ENCODE measurements at places on chromosomes 6 and 20.

DNA sequence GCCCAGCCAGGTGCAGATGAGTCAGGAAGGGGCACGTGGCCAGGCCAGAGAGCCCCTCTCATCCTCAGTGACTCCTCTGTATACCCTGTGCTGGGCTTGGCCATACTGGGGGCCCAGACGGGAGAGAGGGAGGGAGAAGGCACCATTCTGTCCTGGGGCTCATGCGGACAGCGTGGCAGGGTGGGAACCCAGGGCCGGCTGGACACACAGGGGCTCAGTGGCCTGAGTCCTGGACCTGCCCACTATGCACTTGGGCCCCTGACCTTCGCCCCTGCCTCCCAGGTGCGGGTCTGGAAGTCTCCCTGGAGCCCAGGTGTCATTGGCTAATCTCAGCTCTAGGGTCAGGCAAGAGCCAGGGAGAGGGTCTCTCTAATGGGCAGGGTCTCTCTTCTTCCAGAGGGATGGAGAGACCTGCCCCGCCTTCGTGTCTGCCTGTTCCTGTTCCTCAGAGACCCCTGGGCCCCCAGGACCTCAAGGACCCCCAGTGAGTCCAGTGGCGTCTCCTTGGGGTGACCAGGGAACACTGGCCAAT is 27.7 kb downstream of the COL20A1 start:
- no peak for DNase-seq

DNA sequence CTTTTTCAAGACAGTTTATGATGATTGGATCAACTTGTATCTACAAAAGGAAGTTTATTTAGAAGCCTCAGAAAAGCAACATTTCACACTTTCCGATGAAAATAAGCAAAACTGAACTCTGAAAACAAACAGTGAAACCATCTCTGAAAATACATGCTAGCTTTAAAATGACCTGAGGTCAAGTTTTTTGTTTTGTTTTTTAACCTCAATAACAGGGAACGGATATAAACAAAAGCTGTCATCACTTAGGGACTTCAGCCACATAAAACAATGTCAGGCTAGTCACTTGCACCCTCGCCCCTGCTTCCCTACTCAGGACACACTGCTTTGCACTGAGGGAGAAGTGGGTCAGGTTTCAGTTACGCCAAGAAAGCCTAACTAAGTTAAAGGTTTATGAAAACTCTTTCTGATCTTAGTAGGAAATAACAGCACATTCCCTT is 11.6 kb downstream of the BACH2 start:
- DNase-seq, result no peak

DNA sequence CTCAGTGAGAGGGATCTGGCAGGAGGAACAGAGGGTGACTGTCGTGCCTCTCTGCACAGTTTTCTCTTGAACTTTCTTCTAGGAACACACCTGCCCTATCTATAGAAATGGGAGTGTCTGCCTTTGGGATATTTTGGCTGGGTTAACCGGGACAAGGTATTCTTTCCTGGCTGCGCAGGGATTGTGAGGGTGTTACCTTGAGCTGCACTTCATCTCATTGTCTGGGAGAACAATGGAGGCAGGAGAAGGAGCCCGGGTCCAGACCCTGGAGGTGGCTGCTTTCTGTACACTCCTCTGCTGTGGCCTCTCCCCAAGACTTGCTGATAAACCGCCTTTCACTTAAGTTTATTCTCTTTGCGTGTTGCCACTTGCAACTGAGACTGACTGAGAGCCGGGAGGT is 192.8 kb downstream of the TBXT start:
- no peak for DNase-seq

DNA sequence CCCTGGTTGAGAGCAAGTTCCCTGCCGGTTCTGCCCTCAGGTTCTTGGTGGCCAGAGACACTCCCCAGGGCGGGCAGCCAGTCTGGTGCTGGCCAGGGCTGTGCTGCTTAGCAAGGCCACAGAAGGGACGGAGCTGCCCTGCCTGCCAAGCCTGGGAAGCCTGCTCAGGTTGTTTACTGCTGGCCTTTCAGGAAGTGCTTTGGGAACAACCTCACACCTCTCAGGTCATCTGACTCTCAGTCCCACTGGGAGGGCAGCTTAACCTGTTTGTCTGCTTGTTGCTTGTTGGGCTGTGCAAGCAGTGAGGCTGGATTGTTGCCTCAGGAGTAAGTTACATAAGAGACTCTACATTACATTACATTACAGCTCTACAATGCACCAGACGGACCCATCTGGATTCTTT is 75.8 kb upstream of the AFDN start:
- no peak for DNase-seq

- DNase-seq, result no peak
Observed at GRCh38 chr6:81894306-81894705, 141.8 kb upstream of the TENT5A start.

GRCh38 chr6:36688063-36688738 is 9.4 kb upstream of the RAB44 start:
- peak; percentile 37 for DNase-seq

- no peak for DNase-seq
Observed at GRCh38 chr6:143200167-143200770, 139.6 kb downstream of the AIG1 start.

GRCh38 chr6:156013155-156013554 is 557.5 kb upstream of the NOX3 start:
- DNase-seq, result no peak

DNA sequence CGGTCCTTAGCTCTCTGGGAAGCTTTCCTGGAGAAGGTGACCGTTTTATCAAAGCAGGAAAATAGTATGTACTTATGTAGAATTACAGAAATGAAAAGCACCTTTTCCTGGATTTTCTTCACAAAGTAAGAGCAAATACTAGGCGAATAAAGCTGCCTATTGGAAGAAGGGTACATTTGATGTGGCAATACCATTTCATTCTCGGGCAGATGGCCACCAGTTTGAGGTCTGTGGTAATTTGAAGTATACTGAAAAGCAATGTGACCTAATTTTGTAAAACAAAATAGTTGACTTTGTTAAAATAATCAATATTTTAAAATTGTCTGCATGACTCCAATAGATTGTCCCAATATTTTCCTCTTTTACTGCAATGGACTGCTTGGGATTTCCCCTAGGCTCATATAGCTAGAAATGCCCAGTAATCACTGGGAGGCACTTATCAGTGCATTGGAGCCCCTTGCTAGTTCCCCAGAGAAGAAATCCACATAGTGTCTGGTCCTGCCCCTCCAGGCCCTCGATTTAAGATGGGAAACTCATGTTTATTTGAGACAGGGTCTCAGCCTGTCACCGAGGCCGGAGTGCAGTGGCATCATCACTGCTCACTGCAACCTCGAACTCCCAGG is 7.4 kb upstream of the UTRN start:
- no peak for DNase-seq

GRCh38 chr6:89120371-89120770 is 2.5 kb upstream of the SRSF12 start:
- no peak for DNase-seq

- DNase-seq, result no peak
Observed at GRCh38 chr20:37406010-37406998, 60.4 kb downstream of the SRC start.

GRCh38 chr6:128464790-128465189 is 55.6 kb downstream of the PTPRK start:
- DNase-seq, result no peak

- DNase-seq, result no peak
Observed at GRCh38 chr6:73797861-73798260, 101.9 kb downstream of the CD109 start.

- DNase-seq, result no peak
Observed at GRCh38 chr20:62088258-62089127, 22.8 kb upstream of the TAF4 start.

DNA sequence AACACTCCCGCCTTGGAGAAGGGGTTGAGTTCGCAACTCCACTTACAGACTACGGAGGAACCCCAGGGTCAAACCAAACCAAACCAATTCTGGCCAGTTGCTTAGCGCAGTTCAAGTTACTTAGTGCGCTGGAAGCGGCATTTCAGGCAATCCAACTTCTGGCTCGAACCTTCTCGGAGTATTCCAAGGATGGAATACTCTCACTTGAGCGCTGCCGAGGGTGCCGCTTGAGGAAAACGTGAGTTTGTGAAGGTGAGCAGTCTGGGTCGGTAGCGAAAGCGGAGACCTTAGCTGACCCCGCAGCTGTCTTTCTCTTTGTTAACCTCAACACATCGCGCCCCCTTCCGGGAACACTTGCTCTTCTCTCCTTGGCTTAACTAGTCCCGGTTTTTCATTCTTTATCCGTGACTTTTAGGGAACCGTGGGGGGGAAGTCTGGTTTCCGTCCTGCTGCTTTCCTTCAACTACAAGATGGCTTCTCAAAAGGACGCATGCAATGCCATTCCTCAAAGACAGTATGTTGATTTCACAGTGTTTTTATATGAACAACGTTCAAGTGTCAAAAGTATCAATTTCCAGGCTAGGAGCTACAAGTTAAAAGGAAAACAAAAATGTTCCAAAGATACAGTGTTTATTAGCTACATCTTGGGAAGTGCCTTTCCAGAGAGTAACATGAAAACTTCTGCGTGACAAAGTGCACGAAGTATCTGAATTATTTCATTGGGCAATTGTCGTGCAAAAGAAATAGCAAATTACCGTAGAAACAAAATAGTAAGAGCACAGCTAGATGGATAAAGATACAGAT is 741 bp upstream of the PNISR start:
- no peak for DNase-seq

DNA sequence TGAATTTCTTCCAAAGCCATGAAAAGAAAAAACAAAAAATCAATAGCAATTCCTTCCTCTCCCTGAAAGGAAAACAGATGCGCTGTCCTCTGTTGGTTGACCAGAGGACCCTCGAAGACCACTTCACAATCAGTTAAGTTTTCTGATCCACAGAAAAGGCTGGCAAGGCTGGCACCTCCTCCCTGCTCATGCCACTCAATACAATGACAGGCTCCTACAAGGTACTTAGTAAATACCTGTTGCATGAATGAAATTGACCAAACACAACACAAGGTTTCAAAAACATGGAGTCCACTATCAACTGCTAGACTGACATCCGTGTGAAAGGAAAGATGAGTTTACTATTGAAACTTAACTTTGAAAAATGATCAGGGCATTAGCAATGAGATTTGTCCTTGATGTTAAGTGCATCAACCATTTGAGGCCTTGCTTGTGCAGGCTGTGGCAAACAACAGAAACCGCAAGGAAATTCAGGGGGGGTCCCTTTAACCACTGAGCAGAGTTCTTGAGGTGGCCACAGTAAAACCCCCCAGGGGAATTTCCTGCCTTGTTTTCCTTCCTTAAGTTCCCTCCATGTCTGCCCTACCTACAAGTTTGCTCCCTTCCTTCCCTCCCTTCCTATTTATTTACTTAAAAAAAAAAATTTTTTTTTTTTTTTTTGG is 27.9 kb upstream of the RTF2 start:
- DNase-seq, result no peak

- DNase-seq, result no peak
Observed at GRCh38 chr20:11076434-11077105, 402.8 kb upstream of the JAG1 start.

- DNase-seq, result no peak
Observed at GRCh38 chr6:131068165-131068564, 5.1 kb upstream of the EPB41L2 start.
